ENCODE measurements at places on chromosomes 1 and 21.

GRCh38 chr1:27143401-27143800 lies 11.5 kb downstream of the SLC9A1 start:
- DNase-seq, result no peak

DNA sequence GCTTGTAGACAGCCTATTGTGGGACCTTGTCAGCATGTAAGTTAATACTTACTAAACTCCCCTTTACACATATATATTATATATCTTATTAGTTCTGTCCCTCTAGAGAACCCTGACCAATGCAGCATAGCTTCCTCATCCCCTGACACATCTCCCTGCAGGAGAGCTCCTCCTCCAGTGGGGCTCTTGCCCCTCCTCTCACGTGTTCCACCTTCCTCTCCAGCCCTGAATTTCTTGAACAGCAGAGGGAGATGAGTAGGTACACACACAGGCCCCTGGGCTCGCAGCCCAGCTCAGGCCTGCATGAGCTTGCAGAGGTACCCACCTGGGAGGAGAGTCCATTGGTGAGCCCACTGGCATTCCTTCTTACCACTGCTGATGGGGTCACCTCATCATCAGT lies 27.3 kb upstream of the GOLT1A start:
- DNase-seq, result no peak

DNA sequence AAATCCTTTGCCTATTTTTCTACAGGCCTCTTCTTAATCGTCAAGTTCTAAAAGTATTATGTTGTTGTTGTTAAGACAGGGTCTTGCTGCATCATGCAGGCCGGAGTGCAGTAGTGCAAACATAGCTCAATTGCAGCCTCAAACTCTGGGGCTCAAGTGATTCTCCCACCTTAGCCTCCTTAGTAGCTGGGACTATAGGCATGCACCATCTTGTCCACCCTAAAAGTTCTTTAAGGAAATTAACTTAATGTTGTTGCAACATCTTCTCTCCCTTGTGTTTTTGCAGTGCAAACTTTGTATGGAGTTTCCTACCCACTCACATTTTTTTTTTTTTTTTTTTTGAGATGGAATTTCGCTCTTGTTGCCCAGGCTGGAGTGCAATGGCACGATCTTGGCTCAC lies 4.1 kb upstream of the VHLL start:
- no peak for DNase-seq

DNA sequence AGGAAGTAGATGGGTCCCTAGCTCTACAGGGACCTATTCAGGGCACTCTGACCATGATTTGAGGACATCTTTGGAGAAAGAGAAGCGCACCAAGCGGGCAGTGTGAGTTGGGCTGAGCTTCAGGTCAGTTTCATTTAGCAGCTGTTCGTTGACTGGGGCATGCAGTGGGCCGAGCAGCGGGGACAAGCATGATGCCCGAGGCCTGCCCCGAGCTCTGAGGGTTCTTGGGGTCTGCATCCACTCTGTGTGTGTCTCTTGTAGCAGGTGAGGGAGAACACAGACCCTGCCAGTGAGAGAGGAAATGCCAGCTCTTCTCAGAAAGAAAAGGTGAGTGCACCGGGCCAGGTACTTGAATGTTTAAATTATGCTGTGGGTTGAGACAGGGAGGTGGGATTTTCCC lies 5.4 kb downstream of the THAP3 start:
- no peak for DNase-seq

DNA sequence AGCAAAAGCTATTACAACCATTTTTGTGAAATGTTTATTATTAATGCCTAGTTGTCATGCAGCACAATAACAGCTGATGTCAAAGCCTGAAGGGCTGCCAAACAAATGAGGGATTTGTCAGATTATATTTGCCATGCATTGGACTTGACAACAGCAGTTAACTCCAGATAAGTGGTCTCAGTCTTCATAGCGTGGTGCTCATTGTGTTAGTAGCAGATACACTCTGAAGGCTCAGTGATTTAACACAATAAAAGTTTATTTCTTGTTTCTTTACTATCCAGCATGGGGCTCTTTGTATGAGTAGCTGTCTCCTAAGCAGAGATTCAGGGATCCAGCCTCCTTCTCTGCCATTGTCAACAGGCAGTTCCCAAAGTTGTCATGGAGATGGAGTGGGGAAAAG lies 76.0 kb upstream of the PTGFRN start:
- DNase-seq, result no peak

GRCh38 chr1:224406216-224406615 lies 28.4 kb downstream of the WDR26 start:
- DNase-seq, result no peak

DNA sequence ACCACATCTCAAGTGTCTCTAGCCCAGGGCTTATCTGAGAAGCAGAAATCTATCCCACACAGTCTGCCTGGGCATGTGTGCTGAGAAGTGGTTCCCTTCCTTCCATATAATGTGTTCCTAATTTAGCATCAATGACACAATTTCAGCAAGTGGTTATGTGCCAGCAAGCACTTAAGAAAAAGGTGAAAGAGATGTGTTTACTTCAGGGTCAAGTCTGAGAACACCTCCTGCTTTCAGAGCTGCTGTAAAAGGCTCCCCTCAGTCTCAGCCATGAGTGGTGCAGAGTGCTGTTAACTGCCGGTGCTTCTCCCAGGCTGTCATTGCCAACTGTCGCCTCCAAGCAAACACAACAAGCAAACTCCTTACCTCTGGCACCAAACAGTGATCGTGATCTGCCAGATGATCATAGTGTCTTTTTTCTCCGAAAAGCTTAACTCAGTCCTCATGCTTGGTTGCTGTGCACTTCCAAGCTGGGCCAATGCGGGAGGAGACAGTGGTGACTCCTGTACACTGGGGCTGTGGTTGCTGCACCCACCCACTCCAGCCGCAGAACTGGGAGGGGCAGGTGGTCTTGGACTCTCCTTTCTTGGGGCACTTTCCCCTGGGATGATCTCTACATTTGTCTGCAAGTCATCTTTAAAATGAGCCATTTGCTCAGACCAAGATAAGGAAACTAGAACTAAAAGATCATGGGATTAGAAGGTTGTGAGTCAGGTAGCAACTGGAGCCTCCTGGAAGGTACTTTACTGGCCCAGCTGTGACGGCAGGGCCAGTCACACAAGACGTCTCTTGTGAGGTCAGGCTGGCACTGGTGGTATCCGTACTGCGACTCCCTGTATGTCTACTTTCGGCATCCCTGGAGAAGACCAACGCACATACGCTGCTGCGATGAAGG lies 32.4 kb downstream of the ATP1A1 start:
- DNase-seq, result no peak

Measured in esophagus squamous epithelium (tissue), 5 donors.